ENCODE measurements at places on chromosomes 3 and 15.

GRCh38 chr3:62602129-62602770 lies 228.9 kb upstream of the FEZF2 start:
- no peak for DNase-seq

- no peak for DNase-seq
These were observed 35.5 kb downstream of the DZIP1L start for GRCh38 chr3:138079901-138080300.

GRCh38 chr3:173733029-173733652 lies 335.6 kb downstream of the NLGN1 start:
- DNase-seq, result peak; percentile 68

GRCh38 chr3:192818126-192818525 lies 90.8 kb upstream of the FGF12 start:
- peak; percentile 25 for DNase-seq

Data from GM23248 (cell line).